ENCODE measurements at places on chromosomes 2 and 18.

DNA sequence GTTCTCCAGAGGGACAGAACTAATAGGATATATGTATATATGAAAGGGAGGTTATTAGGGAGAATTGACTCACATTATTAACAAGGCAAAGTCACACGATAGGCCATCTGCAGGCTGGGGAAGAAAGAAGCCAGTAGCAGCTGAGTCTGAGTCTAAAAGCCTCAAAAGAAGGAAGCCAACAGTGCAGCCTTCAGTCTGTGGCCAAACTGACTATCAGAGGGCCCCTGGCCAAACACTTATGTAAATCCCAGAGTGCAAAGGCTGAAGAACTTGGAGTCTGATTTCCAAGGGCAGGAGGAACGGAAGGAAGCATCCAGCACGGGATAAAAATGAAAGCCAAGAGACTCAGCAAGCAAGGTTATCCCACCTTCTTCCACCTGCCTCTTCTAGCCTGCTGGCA, 108.0 kb upstream of the LDLRAD4 start:
- DNase-seq: no peak

GRCh38 chr18:12326711-12327460, 18.8 kb downstream of the TUBB6 start:
- no peak for DNase-seq

DNA sequence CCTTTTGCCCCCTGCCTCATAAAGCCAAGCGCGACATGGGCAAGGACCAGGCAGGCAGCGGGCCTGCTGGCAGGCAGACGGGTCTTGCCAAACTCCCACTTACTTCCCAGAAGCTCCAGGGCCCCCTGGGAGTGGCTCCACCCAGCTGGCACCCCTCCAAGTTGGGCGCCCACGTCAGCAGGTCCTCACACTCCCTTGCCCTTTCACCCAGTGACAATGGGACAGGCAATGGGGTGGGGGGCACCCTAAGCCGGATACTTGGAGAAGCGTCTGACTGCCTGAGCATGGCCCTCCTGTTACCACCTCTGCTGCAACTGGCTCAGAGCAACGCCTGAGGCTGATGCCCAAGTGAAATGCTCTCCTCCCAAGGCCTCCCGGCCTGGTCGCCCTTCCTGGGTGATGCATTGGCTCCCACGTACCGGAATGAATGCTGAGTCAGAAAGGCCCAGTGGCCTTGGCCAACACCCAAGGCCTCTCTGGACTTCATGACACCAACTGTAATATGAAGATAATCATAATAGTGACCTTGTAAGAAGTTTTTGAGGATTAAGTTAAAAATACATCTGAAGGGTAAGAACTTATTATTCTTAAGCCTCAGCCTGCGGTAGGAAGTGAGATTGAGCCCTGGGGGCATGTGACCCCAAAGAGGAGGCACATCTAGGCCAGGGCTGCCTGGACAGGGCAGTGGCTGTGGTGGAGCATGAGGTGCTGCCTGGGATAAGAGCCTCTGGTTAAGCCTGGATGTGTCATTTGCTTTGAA, 31.6 kb downstream of the KCNK3 start:
- DNase-seq: no peak

DNA sequence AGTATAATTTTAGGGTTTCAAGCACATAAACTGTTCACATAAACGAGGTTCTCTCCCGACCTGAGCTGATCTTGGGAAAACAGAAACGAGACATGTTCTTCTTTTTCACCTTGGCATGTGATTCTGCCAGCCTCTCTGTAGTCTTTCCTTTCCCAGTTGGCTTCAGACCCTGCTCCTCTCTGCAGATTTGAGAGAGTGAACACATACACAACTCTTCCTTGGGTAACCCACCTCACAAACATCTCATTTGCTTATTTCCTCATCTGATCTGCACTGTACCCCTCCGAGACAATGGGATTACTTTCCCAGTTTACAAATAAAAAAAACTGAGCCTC, 46.1 kb downstream of the REEP1 start:
- no peak for DNase-seq

DNA sequence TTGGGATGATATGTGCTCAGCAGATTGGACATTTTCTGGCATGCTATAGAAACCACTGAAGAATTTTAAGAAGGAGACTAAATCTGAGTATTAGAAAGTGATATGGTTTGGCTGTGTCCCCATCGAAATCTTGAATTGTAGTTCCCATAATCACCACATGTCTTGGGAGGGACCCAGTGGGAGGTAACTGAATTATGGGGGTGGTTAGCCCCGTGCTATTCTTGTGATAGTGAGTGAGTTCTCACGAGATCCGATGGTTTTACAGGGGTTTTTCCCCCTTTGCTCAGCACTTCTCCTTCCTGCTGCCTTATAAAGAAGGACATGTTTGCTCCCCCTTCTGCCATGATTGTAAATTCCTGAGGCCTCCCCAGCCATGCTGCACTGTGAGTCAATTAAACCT, 535.9 kb upstream of the VRK2 start:
- DNase-seq: no peak

DNA sequence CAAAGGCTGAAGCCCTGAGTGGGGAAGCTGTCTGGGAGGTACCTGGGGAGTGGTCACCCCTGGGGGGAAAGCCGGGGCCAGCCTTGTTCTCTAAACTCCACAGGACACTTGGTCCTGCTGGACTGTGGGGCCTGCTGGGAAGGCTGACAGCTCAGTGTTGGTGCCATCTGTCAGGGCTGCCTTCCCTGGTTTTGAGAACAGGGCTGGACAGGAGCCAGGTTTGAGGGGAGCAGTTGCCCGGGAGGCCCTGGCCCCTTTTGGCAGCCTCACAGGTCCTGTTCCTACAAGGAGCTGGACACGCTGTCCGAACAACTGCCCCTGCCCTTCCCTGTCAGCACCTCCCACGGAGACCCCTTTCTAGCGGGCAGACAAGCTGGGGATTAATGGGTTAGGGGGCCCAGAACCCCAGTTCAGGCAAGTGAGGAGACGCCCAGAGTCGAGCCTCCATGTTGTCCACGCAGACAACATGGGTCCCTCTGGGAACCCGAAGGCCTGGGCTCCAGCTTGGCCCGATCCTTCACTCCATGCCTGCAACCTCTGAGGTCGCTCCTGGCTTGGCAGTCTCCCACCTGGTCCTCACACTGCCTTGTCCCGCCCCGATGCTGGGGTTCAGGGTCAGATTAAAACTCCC, 40.8 kb downstream of the ATOH8 start:
- no peak for DNase-seq

DNA sequence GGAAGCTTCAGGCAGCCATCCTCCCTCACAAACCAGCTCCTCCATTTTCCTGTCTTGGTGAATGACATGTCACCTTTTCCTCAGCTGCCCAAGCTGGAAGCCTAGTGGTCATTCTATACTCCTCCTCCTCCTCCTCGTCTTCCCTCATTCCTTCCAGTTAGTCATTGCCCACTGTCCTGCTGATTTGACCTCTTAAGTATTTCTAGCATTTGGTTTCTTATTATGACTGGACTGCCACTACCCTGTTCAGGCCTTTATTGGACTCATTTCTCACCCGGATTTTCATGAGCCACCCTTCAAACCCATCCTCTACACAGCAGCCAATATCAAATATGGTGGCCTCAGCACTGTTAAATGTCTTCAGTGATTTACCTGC, 21.9 kb upstream of the MGAT5 start:
- no peak for DNase-seq

DNA sequence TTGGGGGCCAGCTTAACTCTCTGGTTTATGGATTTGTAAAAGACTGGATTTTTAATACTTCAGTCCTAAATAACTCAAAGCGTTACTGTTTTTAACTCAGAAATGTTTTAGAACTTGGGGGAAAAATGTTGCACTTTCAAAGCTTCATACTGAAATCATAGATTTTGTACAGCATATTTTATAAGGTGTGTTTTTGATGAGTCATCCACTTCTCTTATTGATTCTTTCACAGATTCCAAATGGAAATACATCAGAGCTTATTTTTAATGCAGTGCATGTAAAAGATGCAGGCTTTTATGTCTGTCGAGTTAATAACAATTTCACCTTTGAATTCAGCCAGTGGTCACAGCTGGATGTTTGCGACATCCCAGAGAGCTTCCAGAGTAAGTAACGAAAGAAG, 28.9 kb downstream of the MALT1 start:
- DNase-seq: no peak

- DNase-seq: no peak
Measured at GRCh38 chr2:85401464-85401805, 8.7 kb downstream of the CAPG start.

DNA sequence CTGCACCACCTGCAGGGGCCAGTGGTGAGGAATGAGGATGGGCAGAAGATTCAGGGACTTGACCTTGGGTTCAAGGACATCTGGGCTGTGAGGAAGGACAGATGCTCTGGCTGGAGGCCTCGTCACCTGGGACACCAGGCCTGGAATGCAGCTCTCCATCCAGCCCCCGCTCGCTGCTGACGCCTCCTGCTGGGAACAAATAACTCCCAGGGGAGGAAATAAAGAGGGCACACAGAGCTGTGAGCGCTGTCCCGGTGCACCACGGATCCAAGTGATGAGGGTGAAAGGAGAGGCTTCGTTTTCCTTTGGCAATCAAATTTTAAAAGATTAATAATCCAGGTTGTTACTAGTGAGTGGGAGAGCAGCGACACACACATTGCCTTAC, 368.0 kb upstream of the MYT1L start:
- DNase-seq: no peak

GRCh38 chr2:105541189-105542050, 142.6 kb upstream of the FHL2 start:
- no peak for DNase-seq
